Activated naive CD8-positive, alpha-beta T cell treated with anti-CD3 and anti-CD28 coated beads for 36 hours (primary cell): ENCODE measurements at places on chromosomes 1 and 21. TPM values are rescaled to one million over a fixed set of nuclear protein-coding genes. Genes with fewer than 3 reads are reported as not detected.

- peaks cover 57% of the 10 kb centered on the region for H3K36me3 ChIP-seq
- DNase-seq = peak; percentile 44
- no peaks in the 10 kb centered on the region for H3K27me3 ChIP-seq
Observed at GRCh38 chr1:181090641-181091126, 2.2 kb downstream of the IER5 start.

DNA sequence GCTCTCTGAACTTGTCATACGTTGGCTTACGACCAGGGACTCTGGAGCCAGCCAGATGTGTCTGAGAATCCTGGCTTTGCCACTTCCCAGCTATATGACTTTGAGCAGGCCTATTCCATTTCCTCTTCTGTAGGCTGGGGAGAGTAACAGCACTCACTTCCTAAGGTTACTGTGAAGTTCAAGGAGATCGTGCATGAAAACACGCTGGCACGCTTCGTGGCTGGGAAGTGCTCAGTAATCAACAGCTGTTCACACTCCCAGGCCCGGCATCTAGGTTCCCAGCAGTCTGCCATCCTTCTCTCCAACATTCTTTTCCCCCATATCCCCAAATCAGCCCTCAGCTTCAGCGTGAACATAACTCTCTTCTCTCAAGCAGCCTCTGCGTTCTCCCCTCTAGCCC, 2.0 kb downstream of the ASCL5 start:
- H3K27ac ChIP-seq = no peak overlapping the region
- peaks cover 18% of the 10 kb centered on the region for H3K27me3 ChIP-seq
- DNase-seq = no peak
- H3K4me1 ChIP-seq = peaks cover under 1% of the 10 kb centered on the region
- H3K4me3 ChIP-seq = no peak overlapping the region
- H3K36me3 ChIP-seq = no peaks in the 10 kb centered on the region

The GREM2 gene
- not detected for total RNA-seq

DNA sequence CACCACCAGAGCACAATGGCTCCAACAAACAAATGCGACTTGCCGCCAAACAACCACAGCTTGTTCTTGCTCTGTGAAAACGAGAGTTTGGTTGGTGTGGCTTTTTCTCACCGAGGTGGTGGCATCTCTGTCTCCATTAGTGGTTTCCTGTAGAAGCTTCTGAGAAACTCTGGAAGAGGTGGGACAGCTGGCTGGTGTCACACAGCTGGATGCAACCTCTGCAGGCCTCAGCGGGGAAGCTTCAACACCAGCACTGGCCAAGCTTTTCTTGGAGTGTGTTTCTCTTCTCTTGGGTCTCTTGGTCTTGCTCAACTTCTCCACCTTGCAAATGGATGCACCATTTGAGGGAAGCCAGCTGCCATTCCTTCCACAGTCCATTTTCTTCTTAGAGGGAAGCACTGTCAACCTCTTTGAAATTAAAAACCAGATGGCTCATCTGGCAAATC, 124.8 kb downstream of the KCNN3 start:
- H3K36me3 ChIP-seq = peaks cover 2% of the 10 kb centered on the region
- H3K27me3 ChIP-seq = peaks cover 10% of the 10 kb centered on the region
- no peak overlapping the region for H3K4me3 ChIP-seq
- H3K27ac ChIP-seq = no peak overlapping the region

The PTPN22 gene
- 68.4 TPM for total RNA-seq

GRCh38 chr1:210620867-210621488, 292.3 kb downstream of the HHAT start:
- H3K27ac ChIP-seq = no peak overlapping the region
- H3K4me1 ChIP-seq = no peaks in the 10 kb centered on the region
- H3K27me3 ChIP-seq = no peaks in the 10 kb centered on the region
- H3K36me3 ChIP-seq = no peaks in the 10 kb centered on the region
- no peak overlapping the region for H3K4me3 ChIP-seq
- no peak for DNase-seq

DNA sequence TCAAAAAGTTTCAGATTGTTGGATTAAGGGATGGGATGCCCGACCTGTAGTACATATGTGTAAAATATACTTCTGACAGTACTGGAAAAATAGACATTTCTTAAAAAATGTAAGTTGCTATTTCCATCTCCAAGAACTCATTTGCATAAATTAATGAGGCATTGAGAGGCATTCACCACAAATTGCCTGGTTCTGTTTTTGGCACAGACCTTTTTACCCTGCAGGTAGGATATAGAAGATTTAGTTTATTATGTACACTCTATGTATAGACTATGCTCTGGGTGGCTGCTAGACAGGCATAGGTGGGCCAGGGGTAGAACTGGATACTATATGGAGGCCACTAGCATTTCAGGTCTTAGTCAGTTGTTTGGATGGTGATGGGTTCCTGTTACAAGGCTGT, 8.0 kb downstream of the CCDC17 start:
- H3K27ac ChIP-seq = no peak overlapping the region
- peaks cover 33% of the 10 kb centered on the region for H3K36me3 ChIP-seq
- H3K4me1 ChIP-seq = peaks cover 2% of the 10 kb centered on the region
- no peak for DNase-seq
- no peak overlapping the region for H3K4me3 ChIP-seq

DNA sequence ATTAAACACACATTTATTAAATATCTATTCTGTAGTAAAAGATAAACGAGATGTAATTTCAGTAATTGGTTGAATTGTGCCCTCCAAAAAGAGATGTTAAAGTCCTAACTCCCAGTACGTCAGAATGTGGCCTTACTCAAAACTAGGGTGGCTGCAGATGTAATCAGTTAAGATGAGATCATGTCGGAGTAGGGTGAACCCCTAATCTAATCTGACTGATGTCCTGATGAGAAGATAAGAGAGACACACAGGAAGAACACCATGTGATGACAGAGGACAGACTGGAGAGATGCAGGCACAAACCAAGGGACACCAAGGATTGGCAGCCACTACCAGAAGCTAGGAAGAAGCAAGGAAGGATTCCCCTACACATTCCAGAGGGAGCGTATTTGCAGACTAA, 104.1 kb downstream of the SLC25A24 start:
- DNase-seq = no peak
- peaks cover 10% of the 10 kb centered on the region for H3K4me1 ChIP-seq
- no peak overlapping the region for H3K27ac ChIP-seq
- H3K36me3 ChIP-seq = no peaks in the 10 kb centered on the region
- no peak overlapping the region for H3K4me3 ChIP-seq
- no peaks in the 10 kb centered on the region for H3K27me3 ChIP-seq

DNA sequence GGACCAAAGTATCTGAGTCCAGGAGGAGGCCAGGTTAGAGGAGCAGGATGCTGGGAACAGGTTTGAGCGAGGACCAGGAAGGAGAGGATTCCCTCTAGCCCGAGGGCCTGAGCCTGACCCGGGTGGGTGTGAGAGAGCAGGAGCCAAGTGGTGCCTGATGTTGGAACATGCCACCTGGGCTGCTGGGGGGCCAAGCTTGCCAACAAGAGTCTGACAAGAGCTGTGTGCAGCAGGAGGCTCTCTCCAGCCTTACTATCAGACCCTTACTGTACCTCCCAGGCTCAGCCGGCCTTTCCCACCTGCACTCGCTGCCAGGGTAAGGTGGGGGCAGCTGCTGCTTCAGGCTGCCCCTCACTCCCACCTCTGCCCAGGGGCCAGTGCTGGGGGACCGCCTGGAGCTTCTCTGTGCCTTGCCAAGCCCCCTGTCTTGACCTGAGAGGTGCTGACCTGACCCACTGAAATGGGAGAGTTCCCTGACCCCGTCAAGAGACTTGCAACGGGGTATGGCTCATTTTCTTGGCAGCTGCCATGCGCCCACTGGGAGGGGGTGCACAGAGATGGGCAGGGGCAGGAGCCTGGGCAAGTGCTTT, 159.6 kb upstream of the VAMP3 start:
- no peak for DNase-seq
- H3K36me3 ChIP-seq = no peaks in the 10 kb centered on the region
- no peaks in the 10 kb centered on the region for H3K4me1 ChIP-seq
- H3K27ac ChIP-seq = no peak overlapping the region
- H3K4me3 ChIP-seq = no peak overlapping the region
- H3K27me3 ChIP-seq = no peaks in the 10 kb centered on the region

The LMOD1 gene
- not detected for total RNA-seq

The DISC1 gene
- 2.0 TPM for total RNA-seq

The TMIGD3 gene
- not detected for total RNA-seq

The SLFNL1 gene
- total RNA-seq = 0.08 TPM

GRCh38 chr21:43034101-43034500, 41.5 kb downstream of the CBS start:
- H3K4me1 ChIP-seq = no peaks in the 10 kb centered on the region
- H3K27me3 ChIP-seq = no peaks in the 10 kb centered on the region
- H3K27ac ChIP-seq = no peak overlapping the region
- no peak for DNase-seq

The FAM151A gene
- not detected for total RNA-seq

DNA sequence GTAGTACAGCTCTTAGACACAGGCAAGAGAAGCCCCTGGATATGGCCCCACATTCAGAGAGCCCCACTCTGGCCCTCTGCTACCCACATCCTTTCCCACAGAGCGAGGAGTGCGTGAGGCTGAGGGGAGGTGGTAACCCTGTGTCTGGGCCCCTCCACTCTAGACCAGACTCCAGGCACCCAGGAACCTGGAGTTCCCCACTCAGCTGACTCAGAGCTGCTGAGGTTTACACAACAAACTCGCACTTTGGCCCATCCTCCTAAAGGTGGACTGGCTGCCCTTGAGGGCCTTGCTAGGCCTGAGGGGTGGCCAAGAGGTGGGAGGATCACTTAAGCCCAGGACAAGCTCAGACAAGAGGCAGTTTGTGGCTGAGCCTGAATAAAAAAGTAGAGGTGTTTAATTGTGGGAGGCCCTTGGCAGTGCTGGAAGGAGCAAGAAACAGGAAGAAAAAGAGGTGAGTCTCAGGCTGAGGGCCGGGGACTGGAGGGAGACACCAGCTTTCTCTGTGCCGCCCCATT, 10.7 kb downstream of the MR1 start:
- H3K36me3 ChIP-seq = peaks cover 21% of the 10 kb centered on the region
- H3K4me3 ChIP-seq = peak overlapping the region; percentile 49
- peak; percentile 75 for DNase-seq
- H3K4me1 ChIP-seq = peaks cover 42% of the 10 kb centered on the region

The RUNX1 gene
- 18.0 TPM for total RNA-seq

The KRTAP19-6 gene
- not detected for total RNA-seq

GRCh38 chr1:56249234-56249633, 330.1 kb downstream of the PLPP3 start:
- H3K27ac ChIP-seq = no peak overlapping the region
- H3K4me1 ChIP-seq = no peaks in the 10 kb centered on the region
- H3K36me3 ChIP-seq = no peaks in the 10 kb centered on the region
- peaks cover 4% of the 10 kb centered on the region for H3K27me3 ChIP-seq
- H3K4me3 ChIP-seq = no peak overlapping the region
- no peak for DNase-seq

- H3K27ac ChIP-seq = no peak overlapping the region
- no peak for DNase-seq
- H3K27me3 ChIP-seq = peaks cover 18% of the 10 kb centered on the region
- peak overlapping the region; percentile 90 for H3K4me3 ChIP-seq
- H3K4me1 ChIP-seq = peaks cover 15% of the 10 kb centered on the region
- no peaks in the 10 kb centered on the region for H3K36me3 ChIP-seq
Observed at GRCh38 chr1:151540982-151541377, 871 bp downstream of the TUFT1 start.

DNA sequence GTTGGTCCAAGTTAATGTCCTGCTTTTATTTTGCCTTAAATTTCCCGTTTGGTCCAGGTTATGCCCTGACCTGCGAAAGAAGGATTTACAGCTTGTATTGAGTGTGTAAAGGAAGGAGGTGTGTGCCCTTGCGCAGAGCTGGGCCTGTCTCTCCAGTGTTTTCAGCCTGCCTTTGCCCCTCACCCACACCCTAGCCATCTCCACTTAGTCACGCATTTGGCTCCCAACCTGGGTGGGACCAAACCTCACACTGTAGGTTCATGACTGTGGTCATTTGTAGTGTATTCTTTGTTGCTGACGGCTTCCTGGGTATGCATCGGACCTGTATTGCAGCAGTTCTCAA, 572 bp upstream of the SRSF10 start:
- peaks cover 33% of the 10 kb centered on the region for H3K4me1 ChIP-seq
- H3K4me3 ChIP-seq = peak overlapping the region; percentile 97
- DNase-seq = peak; percentile 69
- H3K27me3 ChIP-seq = peaks cover 3% of the 10 kb centered on the region
- H3K27ac ChIP-seq = peak overlapping the region; percentile 100
- peaks cover 41% of the 10 kb centered on the region for H3K36me3 ChIP-seq

The VAV3 gene
- 3.9 TPM for total RNA-seq

GRCh38 chr1:1165485-1165884, 8.2 kb upstream of the TTLL10 start:
- H3K27me3 ChIP-seq = peaks cover 4% of the 10 kb centered on the region
- H3K4me3 ChIP-seq = no peak overlapping the region
- H3K4me1 ChIP-seq = peaks cover 5% of the 10 kb centered on the region
- no peak for DNase-seq

DNA sequence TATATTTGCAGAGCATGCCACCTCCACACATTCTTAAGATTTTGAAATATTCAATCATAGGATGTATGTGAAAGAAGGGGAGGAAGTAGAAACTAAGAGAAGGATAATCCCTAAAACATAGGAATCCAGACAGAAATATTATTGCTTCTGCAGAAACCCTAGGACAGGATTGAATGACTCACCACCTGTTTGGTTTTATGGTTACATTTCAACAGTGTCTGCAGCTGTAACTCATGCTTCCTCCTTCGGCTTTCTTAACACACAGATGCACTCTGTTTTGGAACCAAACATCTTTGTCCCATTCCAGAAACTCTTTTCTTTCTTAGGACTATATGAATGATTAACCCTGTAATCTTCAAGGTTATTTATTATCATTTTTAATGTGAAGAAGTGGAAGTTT, 20.7 kb downstream of the RGS7 start:
- H3K27me3 ChIP-seq = no peaks in the 10 kb centered on the region
- no peak overlapping the region for H3K4me3 ChIP-seq
- H3K27ac ChIP-seq = no peak overlapping the region
- H3K36me3 ChIP-seq = no peaks in the 10 kb centered on the region
- DNase-seq = no peak

DNA sequence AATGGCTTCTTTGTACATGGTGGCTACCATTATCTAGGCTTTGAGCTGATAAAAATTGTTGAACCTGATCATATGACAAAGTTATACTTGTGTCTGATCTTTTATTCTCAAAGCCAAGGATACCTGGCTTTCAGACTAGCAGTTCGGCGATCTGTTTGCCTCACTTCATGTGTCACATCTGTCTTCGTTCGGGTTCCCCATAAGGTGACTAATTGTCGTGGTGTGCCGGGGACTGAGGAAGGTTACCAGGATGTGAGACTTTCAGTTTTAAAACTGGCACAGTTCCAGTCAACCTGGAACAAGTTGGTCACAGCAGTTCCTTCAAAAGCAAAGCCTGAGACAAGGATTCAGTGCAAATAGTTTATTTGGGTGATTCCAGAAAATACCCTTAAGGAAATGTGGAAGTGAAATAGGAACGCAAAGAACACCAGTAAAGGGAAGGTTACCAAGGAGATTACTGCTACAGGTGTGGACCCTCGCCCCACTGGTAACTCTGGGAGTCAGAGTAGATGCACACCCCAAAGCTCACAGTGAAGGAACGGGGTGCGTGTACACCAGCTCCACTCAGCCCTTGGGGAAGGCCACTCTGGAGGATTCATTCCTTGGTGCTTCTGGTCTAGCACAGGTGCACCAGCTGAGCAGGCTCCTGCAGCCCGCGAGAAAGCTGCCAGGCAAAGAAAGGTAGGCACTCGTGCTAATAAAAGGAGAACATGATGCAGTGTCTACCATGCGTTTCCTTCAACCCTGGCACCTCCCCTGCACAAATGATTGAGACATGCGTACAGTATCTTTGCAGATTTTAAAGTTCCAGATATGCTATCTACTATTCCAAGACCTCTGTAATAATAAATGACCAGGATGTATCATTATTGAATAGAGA, 69.0 kb downstream of the VWA5B1 start:
- H3K4me1 ChIP-seq = peaks cover 19% of the 10 kb centered on the region
- H3K4me3 ChIP-seq = no peak overlapping the region
- no peak overlapping the region for H3K27ac ChIP-seq
- H3K27me3 ChIP-seq = peaks cover 72% of the 10 kb centered on the region
- DNase-seq = peak; percentile 70
